Fibroblast of the aortic adventitia (primary cell): ENCODE measurements at places on chromosomes 6 and 20.

GRCh38 chr6:372336-372911 lies 19.1 kb upstream of the IRF4 start:
- DNase-seq = no peak

DNA sequence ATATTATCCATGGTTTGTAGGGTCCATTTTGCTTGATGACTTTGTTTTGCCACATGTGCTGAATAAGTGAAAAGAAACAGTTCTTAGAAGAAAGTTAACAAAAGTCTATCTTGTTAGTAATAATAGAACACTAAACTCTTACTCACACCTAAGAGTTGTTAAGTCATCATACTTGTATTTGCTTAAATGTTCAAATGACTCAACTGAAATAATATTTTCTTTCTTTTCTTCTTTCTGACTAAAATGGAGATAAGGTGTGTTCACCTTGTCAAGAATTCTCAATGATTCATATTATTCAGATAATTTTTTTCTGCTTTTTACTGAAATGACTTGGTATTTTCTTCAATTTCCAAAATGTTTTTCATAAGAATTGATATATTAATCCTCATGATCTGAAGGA lies 327.2 kb downstream of the HTR1B start:
- DNase-seq = peak; percentile 22

DNA sequence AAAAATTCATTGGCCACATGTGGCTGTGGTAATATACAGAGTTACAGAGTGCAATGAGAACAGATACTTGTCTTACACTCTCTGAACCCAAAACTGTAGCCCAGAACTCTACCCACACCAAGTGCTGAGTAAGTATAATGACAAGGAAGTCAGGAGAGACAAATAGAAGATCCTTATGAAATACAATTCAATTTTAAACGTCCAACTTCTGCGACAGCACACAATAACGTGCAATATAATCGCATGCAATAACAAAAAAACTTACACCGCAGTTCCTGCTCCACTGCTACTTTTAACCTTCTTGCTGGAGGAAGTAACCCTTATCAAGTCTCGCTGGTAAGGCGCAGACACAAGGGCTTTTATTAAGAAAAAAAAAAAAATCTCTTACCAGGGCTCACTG lies 881 bp downstream of the SFT2D1 start:
- DNase-seq = peak; percentile 11

- DNase-seq = no peak
Observed at GRCh38 chr20:25160467-25160866, 35.0 kb upstream of the ENTPD6 start.

GRCh38 chr6:92159046-92159445 lies 1260.3 kb downstream of the EPHA7 start:
- no peak for DNase-seq

- DNase-seq = no peak
Observed at GRCh38 chr6:61887423-61887822, 398.6 kb downstream of the KHDRBS2 start.

DNA sequence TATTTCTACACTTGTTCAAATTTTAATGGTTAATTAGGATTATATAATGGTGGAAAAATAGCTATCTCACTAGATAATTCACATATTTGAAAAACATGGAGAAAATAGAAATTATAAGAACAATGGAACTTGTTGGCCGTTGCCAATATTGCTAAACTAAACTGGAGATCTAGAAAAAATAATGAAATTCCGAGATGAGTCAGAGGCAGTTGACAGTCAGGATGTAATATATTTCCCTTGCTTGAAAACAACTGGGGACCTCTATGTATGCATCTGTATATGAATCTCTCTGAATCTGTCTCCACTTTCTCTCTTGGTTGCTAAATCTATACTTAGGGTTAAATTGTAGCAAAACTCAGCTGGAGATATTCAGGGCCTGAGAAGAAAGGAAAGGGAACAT lies 1108.2 kb upstream of the GJE1 start:
- peak; percentile 27 for DNase-seq

- no peak for DNase-seq
Observed at GRCh38 chr6:133242637-133243585, 1.8 kb downstream of the EYA4 start.

DNA sequence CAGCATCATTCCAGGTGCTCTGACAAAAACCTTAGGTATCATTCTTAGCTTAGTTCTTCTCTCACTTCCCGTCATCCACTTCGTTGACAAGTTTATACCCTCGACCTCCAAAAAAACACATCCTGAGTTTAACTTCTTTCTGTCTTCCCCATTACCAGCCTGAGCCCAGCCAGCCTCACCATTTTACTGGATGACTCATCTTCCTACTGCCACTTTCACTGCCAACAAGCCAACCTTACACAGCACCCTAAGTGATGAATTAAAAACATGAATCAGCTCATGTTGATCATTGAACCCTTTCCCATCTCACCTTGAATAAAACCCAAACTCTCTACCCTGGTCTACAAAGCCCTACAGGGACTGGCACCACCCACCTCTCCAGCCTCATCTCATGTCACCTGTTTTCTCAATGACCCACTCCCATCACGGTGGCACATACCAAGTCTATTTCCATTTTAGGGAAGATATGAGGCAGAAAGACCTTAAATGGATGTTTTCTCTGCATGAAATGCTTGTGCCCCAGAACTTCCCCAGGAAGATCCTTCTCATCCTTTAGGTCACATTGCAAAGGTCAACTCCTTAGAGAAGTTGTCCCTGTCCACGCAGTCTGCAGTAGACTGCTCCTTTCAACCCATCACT lies 9.9 kb upstream of the UST start:
- no peak for DNase-seq

- DNase-seq = peak; percentile 93
Observed at GRCh38 chr6:88982720-88983119, 19.3 kb upstream of the RNGTT start.

DNA sequence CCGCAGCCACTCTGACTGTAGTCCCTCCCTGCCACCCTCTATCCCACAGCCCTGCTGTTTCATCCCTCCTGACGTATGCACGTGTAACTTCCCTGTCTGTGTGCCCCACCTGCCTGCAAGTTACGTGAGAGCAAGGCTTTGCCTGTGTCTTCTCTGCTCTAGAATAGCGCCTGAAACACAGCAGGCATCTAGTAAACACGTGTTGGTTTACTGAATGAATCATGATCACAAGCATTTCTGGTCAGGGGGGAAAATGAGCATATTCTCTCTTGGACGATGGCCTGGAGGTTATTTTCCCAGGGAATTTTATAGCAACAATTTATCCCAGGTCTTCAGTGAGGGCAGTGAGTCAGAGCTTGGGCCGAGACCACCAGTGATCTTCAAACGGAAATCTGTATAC lies 38.3 kb downstream of the PSMG4 start:
- no peak for DNase-seq

- no peak for DNase-seq
Observed at GRCh38 chr6:10386220-10386619, 28.7 kb downstream of the TFAP2A start.

GRCh38 chr20:45344168-45344860 lies 3.9 kb downstream of the SDC4 start:
- peak; percentile 94 for DNase-seq

- no peak for DNase-seq
Observed at GRCh38 chr20:49710971-49711666, 2.6 kb downstream of the B4GALT5 start.

- no peak for DNase-seq
Observed at GRCh38 chr6:27726619-27727023, 185.6 kb downstream of the OR2B2 start.

- no peak for DNase-seq
Observed at GRCh38 chr20:38112930-38113294, 52.2 kb downstream of the TGM2 start.

GRCh38 chr6:138795809-138796603 lies at the start of gene ECT2L:
TSS of gene ECT2L (plus strand) at chr6:138796087. CDS start at chr6:138813275, 17,188 bp downstream.
- peak; percentile 22 for DNase-seq

DNA sequence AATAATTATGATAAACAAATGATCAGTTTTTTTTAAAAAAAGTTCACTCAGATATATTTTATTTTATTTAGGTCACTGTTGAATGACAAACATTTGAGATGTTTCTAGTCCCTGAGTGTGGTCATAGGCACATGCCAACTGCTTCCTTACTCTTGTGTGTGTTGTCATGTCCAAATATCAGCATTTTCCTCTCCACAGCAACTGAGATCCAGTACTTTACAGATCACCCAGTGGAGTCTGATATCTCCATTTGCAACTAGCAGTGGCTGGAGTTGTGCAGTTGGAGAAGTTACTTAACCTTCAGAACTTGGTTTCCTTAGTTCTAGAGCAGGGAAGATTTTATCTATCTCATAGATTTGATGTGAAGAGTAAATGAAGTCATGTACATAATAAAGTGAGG lies 101.3 kb downstream of the MYB start:
- no peak for DNase-seq

DNA sequence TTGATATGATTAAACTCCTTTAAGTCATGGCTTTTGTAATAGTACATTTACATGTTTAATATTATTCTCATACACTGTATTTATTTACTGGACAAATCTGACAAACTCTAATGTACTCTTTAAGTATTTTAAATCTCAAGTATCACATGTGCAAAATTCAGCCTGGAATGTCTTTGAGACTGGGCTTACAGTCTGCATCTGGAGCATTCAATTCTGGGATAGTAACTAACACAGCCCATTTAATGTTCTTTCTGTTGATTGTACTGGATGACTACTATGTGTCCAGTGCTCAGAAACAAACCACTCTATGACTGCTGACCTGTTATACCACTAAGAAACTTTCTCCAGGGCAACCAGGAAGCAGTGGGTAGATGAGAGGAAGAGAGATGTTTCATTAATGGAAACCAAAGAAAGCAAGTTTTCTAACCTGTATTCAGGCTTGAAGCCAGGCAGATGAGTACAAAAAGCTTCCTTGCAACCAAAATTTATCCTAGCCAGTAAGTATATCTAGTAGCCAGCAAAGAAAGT lies 26.8 kb downstream of the FBXL4 start:
- DNase-seq = no peak

DNA sequence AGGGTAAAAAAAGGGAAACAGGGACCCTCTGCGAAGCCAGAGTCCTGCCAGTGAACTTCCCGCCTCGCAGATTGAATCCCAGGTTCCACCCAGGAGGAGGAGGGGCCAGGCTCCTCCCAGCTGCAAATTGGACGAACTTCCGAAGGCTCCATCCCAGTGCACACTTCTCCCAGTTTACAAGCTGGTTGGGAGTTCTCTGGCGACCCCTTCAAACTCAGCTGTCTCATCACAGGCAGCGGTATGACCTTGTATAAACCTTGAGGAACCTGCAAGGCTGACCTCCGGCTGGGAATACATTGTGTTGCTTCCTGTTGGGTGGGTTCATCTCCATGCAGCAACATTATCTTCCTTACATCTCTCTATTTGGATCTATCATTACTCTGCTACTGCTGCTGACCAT lies 962.7 kb downstream of the GRIK2 start:
- DNase-seq = no peak

DNA sequence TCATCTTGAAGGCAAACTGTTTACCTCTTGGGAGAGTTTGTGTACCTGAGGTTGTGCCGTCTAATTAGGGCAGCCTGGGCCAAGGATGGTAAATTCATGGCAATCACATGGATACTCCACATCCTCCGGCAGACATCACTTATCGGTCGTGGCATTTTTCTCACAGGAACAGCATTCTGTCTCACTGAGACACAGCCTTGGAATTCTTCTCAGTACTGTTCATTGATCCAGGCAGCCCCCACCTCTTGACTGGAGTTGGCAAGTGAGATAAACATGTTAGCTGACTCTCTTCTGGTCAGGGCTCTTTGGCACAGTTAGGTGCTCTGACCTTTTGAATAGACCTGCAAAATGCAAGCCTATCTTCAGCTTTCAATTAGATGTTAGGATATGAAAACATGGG lies 511.4 kb upstream of the FLRT3 start:
- no peak for DNase-seq

DNA sequence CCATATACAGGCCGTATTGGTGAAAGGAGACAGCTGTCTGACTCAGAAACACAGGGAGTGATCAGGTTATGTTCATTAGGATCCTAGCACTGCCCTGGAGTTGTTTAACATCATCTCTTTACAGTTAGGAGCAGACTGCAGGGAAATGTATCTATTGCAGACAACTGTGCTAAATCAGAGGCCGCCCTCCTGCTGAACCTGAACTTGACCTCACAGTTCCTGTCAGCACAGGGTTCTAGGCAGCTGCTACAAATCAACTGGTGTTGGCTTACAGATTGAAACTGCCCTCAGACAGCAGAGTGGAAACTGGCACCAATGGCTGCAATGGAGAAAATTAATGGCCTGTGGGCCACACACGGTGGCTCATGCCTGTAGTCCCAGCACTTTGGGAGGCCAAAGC lies 3.7 kb upstream of the RPP40 start:
- DNase-seq = no peak

DNA sequence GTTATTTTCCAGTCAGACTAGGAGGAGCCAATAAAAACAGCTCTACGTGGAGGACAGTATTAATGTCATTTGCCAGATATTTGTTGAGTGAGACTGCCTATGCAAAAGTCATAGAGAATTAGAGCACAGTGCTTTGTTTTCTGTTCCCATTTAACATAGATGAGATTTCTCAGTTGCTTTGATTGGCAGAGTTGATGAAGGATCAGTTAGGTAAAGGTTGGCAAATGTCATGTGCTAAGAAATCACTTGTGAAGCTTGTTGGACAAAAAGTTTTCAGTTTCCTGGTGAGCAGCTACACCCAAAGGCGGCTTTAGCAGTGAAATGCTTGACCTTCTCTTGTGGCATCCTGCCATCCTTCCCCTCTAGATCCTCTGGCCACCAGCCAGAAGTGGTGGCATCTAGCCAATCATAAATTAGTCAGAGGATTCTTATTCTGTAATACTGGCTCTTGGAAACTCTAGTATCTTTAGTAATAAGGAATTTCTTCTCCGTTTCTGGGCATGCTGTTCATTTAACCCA lies 37.0 kb downstream of the BCKDHB start:
- peak; percentile 98 for DNase-seq

- no peak for DNase-seq
Observed at GRCh38 chr6:151385177-151385576, 6.2 kb downstream of the ZBTB2 start.

GRCh38 chr6:107689951-107690642 lies 134.0 kb downstream of the SCML4 start:
- DNase-seq = peak; percentile 73

GRCh38 chr6:126188279-126188909 lies 151.5 kb upstream of the CENPW start:
- peak; percentile 89 for DNase-seq

DNA sequence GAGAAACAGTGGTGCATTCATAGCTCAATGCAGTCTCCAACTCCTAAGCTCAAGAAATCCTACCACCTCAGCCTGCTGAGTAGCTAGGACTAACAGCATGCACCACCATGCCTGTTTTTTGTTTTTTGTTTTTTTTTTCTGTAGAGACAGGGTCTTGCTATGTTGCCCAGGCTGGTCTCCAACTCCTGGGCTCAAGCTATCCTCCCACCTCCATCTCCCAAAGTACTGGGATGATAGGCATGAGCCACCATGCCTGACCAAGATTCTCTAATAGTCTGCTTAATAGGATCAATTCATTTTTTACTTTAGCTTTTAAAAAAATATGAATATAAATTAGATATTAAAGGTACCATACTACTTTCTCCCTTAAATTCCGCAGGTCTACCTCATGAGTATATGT lies 152.3 kb upstream of the BEND3 start:
- DNase-seq = no peak
